ENCODE measurements at places on chromosomes 5 and 9.
A peak's percentile ranks its signal among the peaks of the same experiment; 100 is the strongest.

GRCh38 chr5:50963971-50964745 is 297.7 kb downstream of the PARP8 start:
- DNase-seq: no peak

DNA sequence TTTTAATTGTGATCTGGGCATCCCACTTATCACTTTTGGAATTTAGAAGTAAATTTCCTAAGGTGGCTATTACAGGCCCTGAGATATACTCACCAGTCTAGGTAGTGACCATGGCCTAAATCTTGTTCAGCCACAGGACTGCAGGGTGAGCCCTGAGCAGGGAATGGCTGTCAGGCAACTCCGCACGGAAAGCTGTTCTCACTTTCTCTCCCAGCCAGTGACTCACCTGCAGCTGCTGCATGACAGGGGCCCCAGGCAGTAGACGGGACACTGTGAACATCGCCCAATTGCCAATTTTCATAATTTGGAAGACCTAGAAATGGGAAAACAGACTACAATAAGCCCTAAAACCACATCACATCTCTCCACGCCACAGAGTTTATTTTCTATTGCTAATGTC is 69.6 kb upstream of the TAF1L start:
- no peak for DNase-seq

GRCh38 chr5:128083811-128084227 is 253 bp downstream of the SLC12A2 start:
- no peak for DNase-seq

DNA sequence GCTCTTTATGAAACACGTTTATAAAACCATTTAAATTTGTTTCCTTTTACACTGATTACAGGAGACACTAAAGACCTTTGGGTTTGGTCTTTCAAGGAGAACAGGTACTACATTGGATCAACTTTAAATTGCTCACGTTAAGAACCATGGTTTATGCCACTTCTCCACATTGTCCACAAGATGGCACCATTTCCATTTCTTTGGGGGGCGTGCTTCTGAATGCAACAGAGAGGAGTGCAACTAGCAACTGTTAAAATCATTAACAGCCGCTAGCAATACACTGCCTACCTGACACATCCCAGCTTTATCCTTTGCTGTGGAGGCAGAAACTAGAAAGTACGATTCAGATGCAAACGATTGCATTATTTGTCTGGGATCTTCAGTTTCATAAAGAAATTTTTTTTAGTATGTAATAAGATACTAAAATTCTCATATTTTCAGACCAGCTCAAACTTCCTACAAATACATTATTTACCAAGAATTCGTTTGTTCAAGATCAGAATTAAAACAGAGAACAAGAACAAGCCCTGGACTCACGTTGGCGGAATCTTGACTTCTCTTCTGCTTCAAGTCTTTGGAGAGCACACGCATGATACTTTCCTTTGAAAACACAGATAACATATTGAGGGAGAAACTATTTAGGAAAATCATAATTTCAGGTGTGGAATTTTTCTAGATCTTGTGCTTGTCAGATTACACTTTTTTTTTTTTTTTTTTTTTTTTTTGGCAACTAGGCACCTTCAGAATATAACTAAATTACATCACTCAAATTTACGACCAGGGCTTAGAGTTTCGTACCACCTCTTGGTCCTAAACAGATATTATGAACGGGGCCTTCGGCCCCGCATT is 702 bp downstream of the CDC20B start:
- peak; percentile 22 for DNase-seq

- peak; percentile 47 for DNase-seq
Measured at GRCh38 chr9:128917151-128917849, 3.5 kb upstream of the PHYHD1 start.

GRCh38 chr9:121207371-121207940 is 5.8 kb upstream of the RAB14 start:
- DNase-seq: no peak

GRCh38 chr9:136024286-136024685 is 63.1 kb upstream of the UBAC1 start:
- DNase-seq: no peak

- no peak for DNase-seq
Measured at GRCh38 chr5:83453937-83454336, 17.6 kb upstream of the VCAN start.

GRCh38 chr9:22159586-22159985 is 150.5 kb upstream of the CDKN2B start:
- no peak for DNase-seq

GRCh38 chr5:10307206-10308148 is at the start of gene CMBL:
Gene CMBL (minus strand): TSS chr5:10307902. CDS start chr5:10290762, 17,140 bp downstream.
- no peak for DNase-seq

- no peak for DNase-seq
Measured at GRCh38 chr5:116564312-116564711, 10.3 kb downstream of the SEMA6A start.

DNA sequence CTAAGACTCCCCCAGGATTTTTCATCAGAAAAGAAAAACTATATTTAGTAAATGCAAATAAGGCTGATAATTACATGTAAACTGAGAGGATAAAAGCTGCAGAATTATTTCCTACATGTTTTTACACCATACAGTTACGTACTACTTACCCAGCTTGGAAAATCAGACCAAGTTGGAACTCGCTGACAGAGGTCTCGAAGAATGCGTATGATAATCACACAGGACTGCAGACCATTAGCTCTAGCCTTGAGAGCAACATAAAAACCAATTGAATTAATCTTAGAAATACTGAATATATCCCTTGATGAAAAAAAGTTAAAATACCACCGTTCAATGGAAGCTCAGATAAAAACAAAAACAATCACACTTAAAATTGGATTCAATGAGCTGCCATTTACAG is 65.6 kb downstream of the ZFR start:
- DNase-seq: no peak

DNA sequence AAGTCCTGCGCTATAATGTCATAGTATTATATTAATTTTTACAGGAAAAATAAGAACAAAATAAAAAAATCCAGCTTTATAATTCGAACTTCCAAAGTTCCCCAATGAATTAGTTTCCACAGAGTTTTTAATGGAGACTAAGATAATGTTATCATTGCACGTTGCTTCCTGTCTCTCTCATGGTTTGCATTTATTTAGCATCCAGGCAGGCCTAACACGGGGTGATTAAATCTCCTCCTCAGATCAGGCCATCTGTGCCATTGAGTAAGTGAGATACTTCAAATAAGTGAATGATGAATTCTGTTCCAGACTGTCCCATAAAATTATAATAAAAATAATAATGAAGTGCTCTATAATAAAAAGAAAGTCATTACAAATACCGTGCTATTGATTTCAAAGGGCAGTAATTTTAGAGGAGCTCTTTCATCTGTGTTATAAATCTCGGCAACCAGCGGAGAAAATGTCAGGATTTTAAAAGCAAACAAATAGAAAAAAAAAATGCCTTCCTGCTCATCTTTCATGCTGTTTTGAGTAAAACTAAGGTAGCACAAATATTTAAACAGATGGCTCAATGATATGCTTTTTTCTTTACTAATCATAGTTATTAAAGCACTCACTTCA is 570.6 kb upstream of the ZNF608 start:
- DNase-seq: no peak

GRCh38 chr5:84764227-84764626 is 379.5 kb upstream of the EDIL3 start:
- no peak for DNase-seq

GRCh38 chr5:109455598-109456096 is 45.9 kb upstream of the PJA2 start:
- DNase-seq: peak; percentile 91

DNA sequence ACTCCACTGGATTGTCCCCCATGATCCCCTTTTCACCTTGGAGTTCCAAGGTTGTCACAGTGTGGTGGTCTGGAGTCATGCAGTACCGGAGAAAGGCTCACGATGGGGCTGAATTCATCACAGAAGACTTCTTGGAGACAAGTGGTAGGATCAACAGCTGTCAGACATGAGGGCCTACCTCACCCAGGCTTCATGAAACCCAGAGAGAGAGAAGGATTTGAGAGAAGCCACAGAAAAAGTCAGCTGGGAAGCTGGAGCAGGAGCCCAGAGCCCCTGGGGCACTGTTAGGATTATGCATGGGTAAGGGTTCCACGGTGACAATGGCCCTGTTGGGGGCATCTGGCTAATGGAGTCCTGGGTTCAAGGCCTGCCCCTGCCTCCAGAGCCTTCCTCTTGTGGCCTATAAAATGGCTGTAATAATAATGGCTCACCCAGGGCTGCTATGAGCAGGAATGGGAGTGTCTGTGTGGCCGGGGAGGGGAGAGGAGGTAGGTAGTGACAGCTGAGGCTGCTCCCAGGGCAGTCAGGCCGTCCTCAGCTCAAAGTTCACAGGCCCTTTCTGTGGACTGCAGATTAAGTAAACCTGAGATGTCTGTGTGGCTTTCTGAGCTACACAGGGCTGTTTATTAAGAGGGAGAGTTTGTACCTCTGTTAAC is 910 bp downstream of the TRIM14 start:
- DNase-seq: no peak

GRCh38 chr5:159409801-159410200 is 79.5 kb upstream of the IL12B start:
- DNase-seq: no peak

GRCh38 chr5:139473105-139473504 is 2.3 kb downstream of the SMIM33 start:
- no peak for DNase-seq
